Osteoblast (primary cell): ENCODE measurements at places on chromosomes 1 and 21. TPM values are rescaled to one million over a fixed set of nuclear protein-coding genes. Genes with fewer than 3 reads are reported as not detected.

The ANGPTL3 gene
- under 0.01 TPM in 1 of 2 replicates, not detected in the other for total RNA-seq

The FAAP20 gene
- 18.6 and 25.3 TPM in 2 replicates for total RNA-seq

The TMEM125 gene
- total RNA-seq, result not detected in 2 replicates

The ZNF593OS gene
- total RNA-seq, result not detected in 2 replicates

The CAP1 gene
- total RNA-seq, result 384 and 390 TPM in 2 replicates

The HIVEP3 gene
- 1.8 TPM in 2 replicates for total RNA-seq

The MYOCOS gene
- total RNA-seq, result under 0.01 TPM in 2 replicates

The KLHL17 gene
- total RNA-seq, result 5.4 and 6.2 TPM in 2 replicates

The RGS2 gene
- 5.6 and 5.8 TPM in 2 replicates for total RNA-seq

The C1orf167 gene
- total RNA-seq, result under 0.01 TPM in 1 of 2 replicates, not detected in the other

The AMIGO1 gene
- 2.1 and 2.5 TPM in 2 replicates for total RNA-seq

GRCh38 chr1:113118266-113118665, 45.3 kb downstream of the LRIG2 start:
- peak; percentile 72 for DNase-seq

- no peak for DNase-seq
These were observed 31.3 kb downstream of the OLFML3 start for GRCh38 chr1:114010433-114011184.

DNA sequence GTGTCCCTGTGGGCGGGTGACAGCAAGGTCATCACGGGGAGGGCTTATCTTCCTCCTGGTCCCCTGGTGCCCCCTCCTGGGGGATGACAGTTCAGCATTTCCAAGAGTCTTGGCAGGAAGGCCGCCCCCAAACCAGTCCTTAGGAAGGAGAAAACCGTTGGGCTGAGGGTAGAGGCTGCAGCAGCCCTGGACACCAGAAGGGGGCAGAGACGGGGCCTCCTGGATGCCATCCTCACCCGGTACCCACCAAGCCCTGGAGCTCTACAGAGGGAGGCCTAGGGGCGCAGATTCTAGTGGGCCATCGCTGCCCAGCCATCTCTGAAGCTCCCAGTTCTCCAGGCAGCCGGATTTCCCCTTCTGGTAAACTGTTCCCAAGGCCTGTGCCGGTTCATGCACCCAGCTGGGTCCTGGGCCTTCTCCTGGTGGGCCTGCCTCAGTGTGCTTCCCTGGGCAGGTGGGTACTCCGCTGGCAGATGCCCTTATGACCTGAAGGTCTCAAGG, 14.8 kb upstream of the ZNF669 start:
- peak; percentile 89 for DNase-seq

- no peak for DNase-seq
These were observed 179.4 kb upstream of the SGIP1 start for GRCh38 chr1:66354311-66355201.

DNA sequence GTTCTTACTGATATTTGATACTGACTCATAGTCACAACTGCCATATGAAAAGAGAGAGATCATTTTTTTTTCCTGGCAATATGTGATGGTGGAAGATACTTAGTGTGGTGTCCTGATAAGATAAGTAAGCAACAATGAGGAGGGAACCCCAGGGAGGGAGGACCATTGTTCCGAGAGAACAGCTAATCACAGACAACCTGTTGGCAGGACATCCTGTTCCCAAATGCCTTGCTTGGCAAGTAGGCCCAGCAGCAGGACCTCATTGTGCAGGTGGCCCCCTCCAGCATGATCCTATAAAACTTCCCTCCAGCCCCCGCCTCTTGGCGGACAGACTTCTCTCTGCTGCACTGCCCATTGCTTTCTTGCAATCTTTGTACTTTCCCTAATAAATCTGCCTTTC, 329.4 kb upstream of the CHRM3 start:
- no peak for DNase-seq

DNA sequence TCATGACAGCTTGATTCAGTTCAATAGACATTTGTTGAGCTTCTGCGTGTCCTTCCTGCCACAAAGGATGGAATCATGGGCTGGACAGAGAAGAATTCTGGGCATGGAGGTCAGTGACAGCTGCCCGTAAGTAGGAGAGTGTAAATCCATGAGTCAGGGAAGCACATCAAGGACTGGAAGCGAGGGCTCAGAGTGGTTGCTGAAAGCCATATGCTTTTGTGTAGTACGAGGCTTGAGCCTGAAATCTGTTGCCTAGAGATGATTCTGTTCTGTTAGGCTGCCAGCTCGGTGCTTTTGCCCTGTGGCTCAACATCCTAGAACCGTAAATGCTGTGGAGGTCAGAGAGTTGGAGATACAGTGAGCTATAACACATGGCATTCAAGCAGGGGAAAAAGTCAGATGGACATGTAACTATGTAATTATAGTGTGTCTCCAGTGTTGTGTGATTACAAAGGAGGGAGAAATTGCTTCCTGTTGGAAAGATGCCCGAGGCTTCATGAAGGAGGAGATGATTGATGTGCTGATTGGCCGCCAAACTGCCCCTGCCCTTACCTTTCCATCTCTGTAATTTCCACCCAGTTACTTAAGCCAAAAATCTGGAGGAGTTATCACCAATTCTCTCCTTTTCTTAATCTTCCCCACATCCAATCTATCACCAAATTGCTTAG, 92.8 kb upstream of the CACNA1E start:
- DNase-seq, result no peak

DNA sequence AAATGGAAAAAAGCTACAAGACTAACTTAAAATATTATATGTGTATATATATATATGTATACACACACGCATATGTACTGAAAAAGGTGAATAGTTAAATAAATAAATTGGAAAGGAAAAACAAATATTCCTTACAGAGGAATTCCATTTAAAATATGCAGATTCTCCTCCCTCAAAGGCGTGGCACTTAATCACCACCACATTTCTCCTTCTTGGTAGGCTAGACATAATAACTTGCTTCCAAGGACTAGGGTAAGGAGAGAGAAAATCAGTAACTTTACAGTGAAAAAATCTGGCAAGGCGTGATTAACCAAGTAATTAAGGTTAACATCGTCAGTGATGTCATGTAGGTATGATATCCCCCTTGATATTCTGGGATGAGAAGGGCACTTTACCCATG, 84.0 kb upstream of the USP25 start:
- no peak for DNase-seq

- DNase-seq, result no peak
These were observed 40.4 kb upstream of the SLC30A1 start for GRCh38 chr1:211619033-211619996.

- no peak for DNase-seq
These were observed 34.6 kb upstream of the GRIK3 start for GRCh38 chr1:37068897-37069296.

DNA sequence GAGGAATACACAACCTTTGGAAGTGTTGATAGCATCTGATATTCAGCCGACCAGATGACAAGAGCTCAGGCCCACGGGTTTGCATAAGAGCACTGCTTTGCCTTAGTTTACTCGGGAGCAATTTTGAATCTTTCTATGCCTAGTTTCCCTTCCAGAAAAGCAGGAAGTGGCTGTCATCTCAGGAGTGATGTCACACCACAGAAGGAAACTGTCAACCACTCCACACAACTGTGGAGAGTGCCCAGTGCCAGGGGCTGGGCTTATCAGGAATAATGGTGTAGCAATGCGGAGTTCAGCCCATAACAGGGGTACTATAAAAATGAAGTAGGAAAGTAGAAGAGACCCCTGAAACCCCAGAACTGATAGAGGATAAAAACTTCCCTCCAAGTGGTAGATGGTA, 28.4 kb downstream of the NTPCR start:
- no peak for DNase-seq

GRCh38 chr1:82837766-82838465, 1037.2 kb downstream of the ADGRL2 start:
- DNase-seq, result no peak

DNA sequence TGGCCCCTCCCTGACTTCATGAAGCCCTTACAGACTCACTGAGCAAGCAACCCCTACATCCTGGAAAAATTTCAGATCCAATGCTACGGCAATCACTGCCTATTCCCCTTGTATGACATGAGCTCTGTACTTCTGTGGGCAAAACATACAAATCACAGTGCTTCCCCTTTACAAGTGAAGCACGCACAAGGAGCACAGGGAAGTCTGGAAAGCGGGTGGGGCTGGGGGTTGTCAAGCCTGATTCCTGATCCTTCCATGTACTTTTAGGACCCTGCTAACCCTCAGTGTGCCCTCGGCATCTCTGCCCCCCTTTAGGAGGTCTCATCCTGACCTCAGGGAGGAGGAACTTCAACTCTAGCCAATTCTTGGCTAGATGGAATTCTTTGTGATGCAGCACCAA, 405.7 kb upstream of the POU3F1 start:
- DNase-seq, result no peak

GRCh38 chr1:88673446-88673845, 10.6 kb upstream of the PKN2 start:
- peak; percentile 41 for DNase-seq

DNA sequence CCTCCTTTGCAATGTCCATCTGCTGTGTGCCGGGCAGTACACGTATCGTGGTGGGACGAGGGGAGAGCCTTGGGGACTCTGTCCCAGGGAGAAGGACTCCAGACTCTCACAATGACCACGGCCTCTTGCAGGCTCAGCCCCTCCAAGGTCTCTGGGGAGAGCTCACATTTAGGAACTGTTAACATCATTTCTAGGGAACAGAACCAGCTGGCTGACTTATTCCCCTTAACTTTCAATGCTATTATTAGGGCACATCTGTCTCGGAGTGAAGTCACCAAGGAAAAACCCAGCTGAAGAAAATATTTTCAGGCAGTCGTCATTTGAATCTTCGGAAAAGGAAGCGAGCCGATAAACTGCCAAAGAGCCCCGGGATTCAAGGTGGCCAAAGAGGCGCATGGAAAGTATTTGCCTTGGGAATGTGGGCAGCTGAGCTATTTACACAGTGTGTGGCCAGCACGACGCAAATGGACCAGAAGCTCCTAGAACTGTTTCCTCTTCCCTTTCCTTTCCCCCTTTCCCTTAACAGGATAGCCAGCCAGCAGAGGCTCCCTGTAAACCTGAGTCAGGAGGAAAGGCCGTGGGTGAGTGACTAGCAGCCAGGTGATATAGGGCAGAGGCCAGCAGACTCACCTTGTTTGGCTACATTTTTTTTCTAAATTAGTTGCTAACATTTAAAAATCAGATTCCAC, 74.5 kb downstream of the ITPKB start:
- DNase-seq, result peak; percentile 81

- no peak for DNase-seq
These were observed 138.8 kb upstream of the DPYD start for GRCh38 chr1:98059620-98060019.

GRCh38 chr21:45769896-45770295, 126.4 kb downstream of the PCBP3 start:
- no peak for DNase-seq

GRCh38 chr1:82818586-82818985, 1017.9 kb downstream of the ADGRL2 start:
- DNase-seq, result no peak

DNA sequence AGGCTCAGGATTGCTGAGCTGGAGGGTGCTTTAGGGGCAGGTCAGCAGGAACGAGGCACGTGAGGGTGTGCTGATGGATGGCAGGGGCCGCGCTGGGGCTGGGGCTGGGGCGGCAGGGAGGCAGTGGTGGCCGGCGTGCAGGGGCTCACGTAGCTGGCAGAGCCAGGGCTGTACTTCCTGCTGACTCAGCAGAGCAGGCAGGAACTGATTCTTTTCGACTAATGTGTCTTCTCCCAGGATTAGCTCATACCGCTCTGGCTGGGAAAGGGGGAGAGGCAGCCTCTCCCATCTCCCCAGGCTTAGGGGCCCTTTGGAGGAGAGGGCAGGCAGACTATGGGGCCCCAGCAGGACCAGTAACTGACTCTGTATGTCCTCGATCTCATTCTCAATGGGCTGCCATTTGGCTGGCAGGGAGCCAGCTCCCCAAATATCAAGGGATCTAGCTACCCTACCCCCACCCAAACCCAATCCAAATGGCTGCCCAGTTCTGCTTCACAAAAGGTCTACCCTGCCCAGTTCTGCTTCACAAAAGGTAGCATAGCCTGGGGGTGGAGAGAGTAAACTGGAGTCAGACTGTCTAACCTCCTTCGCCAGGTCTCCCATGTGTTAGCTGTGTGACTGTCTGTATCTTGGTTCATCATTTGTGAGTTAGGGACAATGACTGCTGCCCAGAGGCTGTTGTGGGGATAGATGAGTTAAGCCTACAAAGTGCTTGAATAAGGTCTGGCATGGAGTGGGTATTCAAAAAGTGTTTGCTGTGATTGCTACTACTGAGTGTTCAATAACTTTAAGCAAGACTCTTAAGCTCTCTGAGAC, 100.1 kb upstream of the SLC2A1 start:
- peak; percentile 77 for DNase-seq

- DNase-seq, result no peak
These were observed 101.4 kb upstream of the TSPAN2 start for GRCh38 chr1:115190540-115191170.

DNA sequence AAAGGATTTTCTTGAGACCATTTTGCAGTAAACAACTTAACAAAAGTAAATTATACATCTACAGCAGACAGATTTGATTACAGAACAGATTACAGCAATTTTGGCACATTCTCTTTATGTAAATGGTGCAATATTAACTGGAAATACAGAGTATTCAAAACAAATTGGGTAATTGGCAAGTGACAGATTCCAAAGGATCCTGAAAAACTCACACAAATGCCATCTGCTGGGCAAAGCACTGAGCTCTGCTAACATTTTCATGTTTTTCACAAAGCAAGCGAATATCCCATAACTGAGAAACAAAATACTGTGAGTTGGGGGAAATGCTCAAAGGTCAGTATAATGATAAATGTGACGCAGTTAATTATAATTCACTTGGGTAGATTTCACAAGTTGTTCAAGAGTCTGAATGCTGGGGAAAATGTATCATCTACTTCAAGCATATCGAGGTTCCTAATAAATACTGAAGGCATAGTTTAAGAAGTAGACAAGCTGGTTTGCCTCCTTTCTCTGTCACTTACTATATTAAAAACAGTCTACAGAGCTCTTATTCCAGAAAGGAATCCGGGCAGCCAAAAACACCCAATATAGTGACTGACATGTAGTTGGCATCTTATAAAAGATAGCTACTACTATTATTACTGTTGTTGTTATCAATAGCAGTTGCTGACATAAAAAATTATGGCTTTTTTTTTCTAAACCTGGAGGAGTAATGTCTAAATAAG, 75.8 kb upstream of the SDC3 start:
- DNase-seq, result no peak

DNA sequence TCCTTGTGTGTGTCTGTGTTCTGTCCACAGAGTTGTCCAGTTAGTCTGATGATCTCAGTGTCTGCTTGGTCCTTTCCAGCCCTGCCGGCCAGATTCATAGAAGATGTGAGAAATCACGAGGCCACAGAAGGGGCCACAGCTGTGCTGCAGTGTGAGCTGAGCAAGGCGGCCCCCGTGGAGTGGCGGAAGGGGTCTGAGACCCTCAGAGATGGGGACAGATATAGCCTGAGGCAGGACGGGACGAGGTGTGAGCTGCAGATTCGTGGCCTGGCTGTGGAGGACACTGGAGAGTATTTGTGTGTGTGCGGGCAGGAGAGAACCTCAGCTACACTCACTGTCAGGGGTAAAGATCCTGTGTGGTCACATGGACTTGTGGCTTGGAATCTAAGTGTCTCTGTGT, 95.8 kb downstream of the OBSCN start:
- no peak for DNase-seq

- no peak for DNase-seq
These were observed 17.2 kb downstream of the NFYC start for GRCh38 chr1:40708750-40709099.
